ENCODE measurements at places on chromosomes 13 and 19. TPM values are rescaled to one million over a fixed set of nuclear protein-coding genes. Genes with fewer than 3 reads are reported as not detected.

DNA sequence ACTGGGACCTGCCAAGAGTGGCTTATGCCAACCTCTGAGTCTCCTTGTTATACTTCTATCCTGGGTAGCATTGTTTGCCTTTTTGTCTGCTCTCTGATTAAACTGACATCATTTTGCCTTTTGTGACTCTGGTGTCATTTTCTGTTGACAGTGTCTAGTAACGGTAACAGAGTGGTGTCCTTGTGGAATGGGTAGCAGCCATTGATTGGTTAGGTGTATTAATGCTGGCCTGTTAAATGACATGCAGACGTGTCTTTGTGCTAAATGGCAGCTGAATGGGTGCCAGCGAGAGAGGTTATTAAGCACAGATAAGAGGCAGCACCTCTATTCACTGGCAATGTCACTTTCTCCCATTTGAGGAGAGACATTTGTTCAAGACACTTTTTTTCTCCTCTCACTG, 1289.4 kb downstream of the PCDH9 start:
- no peak for DNase-seq

DNA sequence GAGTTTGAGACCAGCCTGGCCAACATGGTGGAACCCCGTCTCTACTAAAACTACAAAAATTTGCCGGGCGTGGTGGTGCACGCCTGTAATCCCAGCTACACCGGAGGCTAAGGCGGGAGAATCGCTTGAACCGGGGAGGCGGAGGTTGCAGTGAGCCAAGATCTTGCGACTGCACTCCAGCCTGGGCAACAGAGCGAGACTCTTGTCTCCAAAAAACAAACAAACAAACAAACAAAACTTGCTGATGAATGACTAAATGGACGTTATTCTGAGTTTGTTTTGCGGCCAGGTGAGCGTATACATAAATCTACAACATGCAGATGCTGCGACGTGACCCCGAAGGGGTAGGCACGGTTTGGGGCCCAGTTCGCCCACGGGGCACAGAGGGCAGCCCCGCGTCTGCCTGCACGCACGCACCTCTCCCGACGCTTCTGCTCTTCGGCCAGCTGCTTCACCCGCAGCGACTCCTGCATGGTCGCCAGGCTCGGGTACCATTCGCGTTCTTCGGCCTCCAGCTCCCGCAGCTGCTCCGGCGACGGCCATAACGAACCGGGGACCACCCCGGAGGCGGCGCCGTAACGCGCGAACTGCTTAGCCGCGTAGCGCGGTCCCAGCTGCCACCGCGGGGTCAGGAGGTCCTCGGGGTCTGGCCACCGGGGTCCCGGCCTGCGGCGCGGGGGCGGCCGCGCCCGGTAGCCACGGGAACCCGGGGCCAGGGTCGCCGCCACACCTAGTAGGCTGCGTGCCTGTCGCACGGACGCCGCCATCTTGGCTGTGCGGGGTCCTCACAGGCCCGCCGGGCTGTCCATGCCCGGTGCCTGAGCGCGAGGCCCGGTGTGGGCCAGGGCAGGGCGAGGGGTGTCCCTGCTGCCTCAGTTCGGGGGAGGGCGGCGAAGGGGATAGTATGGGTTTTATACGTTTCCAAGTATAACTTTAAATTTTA, at the start of gene GADD45GIP1:
Gene GADD45GIP1, minus strand, starts transcription at position 778 of the 943 bp plus-strand sequence. Its CDS starts 11 bp downstream, at position 767.
- DNase-seq: peak; percentile 85

GRCh38 chr19:36423925-36424324, 5.5 kb upstream of the ZFP82 start:
- DNase-seq: no peak

GRCh38 chr13:47306991-47307390, 410.1 kb upstream of the HTR2A start:
- DNase-seq: no peak

KIR2DL4 gene
- not detected for total RNA-seq

GJA3 gene
- 1.0 TPM for total RNA-seq

TEX101 gene
- not detected for total RNA-seq

ACTL9 gene
- not detected for total RNA-seq

All from CD8-positive, alpha-beta memory T cell (primary cell).